ENCODE measurements at places on chromosomes 5 and 9.
A peak's percentile ranks its signal among the peaks of the same experiment; 100 is the strongest.

DNA sequence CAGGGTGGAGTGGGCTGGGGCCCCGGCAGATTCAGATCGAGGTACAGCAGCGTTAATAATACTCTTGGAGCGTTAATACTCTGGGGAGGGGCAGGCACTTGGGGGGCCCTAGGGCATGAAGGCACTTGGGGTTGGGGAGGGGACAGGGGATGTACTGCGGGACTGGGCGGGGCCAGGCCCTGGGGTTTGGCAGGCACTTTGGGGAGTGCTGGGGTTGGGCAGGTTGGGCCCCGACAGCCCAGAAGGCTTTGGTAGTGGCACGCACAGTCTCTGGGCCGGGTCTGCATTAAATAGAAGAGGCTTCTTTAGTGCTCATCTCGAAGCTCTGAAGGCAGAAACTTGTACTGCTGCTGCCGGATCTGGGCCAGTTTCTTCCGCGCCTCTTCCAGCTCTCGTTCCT is 7.8 kb upstream of the TPM2 start:
- H3K36me3 ChIP-seq, result peaks cover 62% of the 10 kb centered on the region
- no peak overlapping the region for H3K27ac ChIP-seq
- no peak for DNase-seq
- no peak overlapping the region for H3K4me3 ChIP-seq

GRCh38 chr5:52831786-52832511 is 44.2 kb downstream of the ITGA1 start:
- no peak overlapping the region for H3K4me3 ChIP-seq
- no peaks in the 10 kb centered on the region for H3K27me3 ChIP-seq
- DNase-seq, result peak; percentile 35
- no peak overlapping the region for H3K27ac ChIP-seq

GRCh38 chr5:120546922-120547321 is 82.8 kb downstream of the PRR16 start:
- DNase-seq, result no peak
- no peaks in the 10 kb centered on the region for H3K4me1 ChIP-seq
- H3K27me3 ChIP-seq, result no peaks in the 10 kb centered on the region
- no peak overlapping the region for H3K4me3 ChIP-seq
- no peaks in the 10 kb centered on the region for H3K36me3 ChIP-seq
- no peak overlapping the region for H3K27ac ChIP-seq

DNA sequence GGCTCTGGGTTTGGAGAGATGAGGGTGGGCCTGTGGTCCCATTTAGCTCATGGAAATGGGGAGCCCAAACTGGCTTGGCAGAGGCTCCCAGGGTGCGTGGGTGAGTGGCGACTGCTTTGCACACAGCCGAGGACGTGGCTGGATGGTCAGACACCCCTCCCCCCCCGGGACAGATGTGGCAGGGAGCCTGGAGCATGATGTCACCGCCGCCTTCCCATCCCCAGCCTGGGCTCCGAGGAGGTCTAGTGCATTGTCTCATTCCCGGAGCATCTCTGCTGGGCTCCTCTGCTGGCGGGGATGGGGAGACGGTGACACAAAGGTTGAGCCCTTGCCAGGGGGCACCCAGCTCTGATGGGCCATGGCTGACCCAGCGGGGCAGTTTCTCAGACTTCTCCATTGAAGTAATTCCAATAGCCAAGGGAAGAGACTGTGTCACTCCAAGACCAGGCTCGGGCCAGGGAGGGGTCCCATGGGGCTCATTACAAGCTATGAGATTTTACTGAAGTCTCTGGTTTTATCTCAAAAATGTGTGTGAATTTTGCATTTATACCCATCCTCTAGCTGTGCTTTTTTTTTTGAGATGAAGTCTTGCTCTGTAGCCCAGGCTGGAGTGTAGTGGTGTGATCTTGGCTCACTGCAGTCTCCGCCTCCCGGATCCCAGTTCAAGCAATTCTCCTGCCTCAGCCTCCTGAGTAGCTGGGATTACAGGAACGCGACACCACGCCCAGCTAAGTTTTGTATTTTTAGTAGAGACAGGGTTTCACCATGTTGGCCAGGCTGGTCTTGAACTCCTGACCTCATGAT is 36.1 kb downstream of the HMCN2 start:
- peaks cover 59% of the 10 kb centered on the region for H3K27me3 ChIP-seq
- peak; percentile 33 for DNase-seq
- no peak overlapping the region for H3K27ac ChIP-seq
- no peak overlapping the region for H3K4me3 ChIP-seq

Data from IMR-90 (cell line).